Endothelial cell (in vitro differentiated cells): ENCODE measurements at places on chromosomes 2 and 18.

DNA sequence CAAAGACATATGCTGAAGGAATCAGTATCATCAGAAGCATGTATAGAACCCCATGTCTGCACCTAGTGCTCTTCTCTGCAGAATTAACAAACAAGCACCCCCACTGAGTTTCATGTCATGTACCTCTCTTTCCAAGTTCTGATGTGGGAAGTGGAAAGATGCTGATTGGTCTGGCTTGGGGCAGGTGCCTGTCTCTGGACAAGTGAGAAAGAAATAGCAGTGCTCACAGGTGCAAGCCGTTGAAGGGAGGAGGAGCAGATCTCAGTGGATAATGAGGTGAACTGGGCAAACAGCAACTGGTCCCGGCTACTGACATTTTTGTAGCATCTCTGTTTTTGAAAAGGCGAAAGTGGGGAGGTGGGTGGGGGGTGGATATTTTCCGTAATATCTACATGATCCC lies 17.5 kb upstream of the ACVR1 start:
- no peak for DNase-seq

DNA sequence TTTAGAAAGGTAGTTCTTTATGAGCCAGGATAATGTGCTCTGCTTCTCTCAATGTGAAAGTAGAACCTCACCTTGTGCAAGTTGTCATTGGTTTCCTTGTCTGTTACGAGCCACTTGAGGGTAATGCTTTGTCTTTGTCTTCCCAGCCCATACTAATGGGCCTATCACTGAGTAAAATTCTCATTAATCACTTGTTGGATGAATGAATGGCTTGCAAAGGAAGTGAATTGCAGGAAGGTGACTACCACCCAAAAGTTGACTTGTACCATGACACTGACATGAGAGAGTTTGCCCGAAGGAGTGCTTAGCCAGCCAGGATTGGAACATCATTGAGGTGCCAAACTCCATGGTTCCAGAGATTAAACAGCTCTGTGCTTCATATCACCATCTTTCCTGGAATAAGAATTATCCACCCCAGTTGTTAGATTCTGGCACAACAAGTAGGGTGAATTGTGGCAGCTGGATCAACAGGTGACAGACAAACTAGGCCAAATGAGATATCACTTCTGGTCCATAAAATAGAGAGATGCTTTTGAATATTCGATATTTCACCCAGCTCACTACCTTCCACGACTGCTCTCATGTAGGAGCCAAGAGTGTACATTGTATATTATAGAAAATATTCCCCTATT lies 20.5 kb upstream of the CD28 start:
- DNase-seq = no peak

DNA sequence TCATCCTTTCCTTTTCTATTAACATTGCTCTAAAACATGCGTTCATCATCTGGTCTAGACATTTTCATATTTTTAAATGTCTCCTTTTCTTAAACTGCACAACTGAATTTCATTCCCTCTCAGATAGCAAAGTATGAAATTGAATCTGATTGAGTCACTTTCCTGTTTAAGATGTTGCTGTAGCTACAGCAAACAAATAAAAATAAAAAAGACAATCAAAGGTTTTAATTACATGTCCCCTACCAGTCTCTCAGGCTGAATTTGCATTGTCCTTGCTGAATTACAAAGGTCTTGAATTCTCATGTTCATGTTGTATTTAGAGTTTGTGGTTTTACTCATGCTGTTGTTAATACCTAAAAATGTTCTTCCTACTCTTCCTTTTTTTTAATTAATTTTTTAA lies 537.9 kb upstream of the LRATD1 start:
- no peak for DNase-seq

- DNase-seq = no peak
These were observed 123.2 kb upstream of the DNAJC10 start for GRCh38 chr2:182592691-182593393.

DNA sequence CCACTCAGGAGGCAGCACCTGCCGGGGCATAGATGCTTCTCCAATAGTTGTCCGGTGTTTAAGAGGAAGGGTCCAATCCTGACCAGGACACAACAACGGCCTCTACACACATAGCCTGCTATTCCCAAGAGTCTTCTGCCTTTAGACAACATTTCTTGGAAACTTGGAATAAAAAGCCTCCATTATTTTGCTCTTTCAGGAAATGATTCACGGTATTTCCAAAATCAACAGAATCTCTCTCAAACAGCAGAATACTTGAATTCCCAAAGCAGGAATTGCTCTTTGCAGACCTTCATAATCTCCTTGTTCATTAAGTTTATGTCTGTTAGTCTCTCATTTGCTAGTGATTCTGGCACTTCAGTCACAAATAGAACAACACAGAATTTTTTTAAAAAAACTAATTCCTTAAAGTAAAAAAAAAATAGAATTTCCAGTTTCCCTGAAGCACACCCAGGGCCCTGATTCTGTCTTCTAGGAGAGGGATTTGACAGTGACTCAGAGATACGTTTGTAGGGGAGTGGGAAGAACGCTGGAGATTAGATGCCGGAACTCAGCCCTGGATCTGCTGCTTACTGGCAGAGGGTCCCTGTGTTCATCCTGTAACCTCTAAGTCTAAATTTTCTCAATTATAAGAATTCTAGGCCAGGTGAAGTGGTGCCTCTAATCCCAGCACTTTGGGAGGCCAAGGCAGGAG lies 74.7 kb downstream of the NAB1 start:
- DNase-seq = no peak

DNA sequence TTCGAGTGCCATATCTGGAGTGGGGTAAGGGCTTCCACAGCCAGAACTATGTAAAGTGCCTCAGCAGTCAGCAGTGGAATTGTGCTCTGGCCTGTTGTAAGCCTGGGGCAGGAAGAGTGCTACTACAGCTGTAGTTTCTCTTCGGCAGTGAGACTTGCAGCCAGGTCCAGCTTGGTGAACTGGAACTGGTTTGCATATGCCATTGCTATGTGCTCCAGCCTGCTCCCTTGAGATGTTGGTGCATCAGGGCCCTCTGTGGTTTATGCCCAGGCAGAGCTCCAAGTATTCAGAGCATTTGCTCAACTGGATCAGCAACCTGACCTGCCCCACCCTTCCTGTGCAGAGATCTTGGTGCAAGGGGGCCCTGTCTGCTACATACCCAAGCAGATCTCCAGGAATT lies 47.8 kb downstream of the ZNF804A start:
- no peak for DNase-seq

DNA sequence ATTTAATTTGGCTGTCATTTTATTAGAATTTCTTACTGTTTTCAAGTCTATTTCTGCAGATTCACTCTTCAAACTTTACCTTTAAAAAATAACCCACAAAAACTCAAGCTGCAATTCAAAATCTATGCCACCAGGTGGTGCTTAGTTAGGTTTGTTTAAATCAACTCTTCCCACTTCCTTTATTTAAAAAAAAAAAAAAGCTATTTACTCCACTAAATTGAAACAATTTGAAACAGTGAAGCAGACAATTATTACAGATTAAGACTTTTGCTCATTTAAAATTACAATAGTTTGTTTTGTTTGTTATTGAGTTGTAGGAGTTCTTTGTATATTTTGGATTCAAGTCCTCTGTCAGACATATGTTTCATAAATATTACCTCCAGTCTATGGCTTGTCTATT lies 300.0 kb downstream of the PDE11A start:
- DNase-seq = no peak
